Lung (tissue), 17 donors: ENCODE measurements at places on chromosomes 16 and 17. TPM values are rescaled to one million over a fixed set of nuclear protein-coding genes. Genes with fewer than 3 reads are reported as not detected.

- no peak for DNase-seq
These were observed 45.9 kb downstream of the JPH3 start for GRCh38 chr16:87648236-87648635.

The ZNF286A gene
- total RNA-seq: 10.9 TPM

The SOX8 gene
- total RNA-seq: 4.0 TPM

DNA sequence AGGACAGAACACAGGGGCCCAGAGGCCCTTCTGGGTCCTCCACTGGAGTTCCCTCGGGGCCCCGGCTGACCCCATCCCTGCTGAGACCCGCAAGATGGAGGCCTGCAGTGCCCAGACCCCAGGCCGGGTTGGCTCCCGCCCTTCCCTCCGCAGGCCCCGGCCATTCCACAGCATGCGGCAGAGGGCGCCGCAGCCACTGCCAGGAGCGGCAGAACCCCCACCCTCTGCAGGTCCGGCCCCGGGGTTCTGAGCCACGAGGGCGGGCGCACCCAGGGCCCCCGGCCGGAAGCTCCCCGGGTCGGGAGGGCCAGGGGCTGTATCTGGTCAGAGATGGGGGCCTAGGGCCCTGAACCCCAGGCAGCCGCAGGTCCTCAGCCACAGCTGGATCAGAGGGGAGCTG, 2.4 kb upstream of the PERCC1 start:
- no peak for DNase-seq

DNA sequence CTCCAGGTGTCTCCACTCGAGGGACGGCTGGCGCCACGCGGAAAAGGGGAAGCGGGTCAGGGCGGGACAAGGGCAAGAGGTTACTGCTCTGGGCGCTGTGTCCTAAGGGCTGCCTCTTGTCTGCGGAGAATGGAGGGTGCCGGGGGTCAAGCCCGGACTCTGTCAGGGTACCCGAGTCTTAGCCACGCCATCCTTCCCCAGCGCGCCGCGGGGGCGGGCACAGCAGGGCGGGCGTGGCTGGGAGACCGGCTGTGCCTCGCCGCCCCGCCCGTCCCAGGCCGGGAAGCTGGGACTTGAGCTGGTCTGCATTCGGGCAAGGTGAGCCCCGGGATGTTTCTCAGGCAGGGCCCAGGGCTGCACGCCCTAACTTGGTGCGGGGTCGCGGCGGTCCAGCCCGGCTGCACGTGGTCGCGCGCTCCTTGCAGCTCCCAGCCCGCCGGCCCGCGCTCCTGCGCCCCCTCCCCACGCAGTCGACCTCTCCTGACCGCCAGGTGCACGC, 6.2 kb upstream of the ACTG1 start:
- DNase-seq: no peak

The MLLT6 gene
- 70.1 TPM for total RNA-seq

The SLFN12 gene
- total RNA-seq: 12.4 TPM

The OTOA gene
- 0.18 TPM for total RNA-seq

- DNase-seq: no peak
These were observed 7.3 kb upstream of the CD7 start for GRCh38 chr17:82324566-82325285.

DNA sequence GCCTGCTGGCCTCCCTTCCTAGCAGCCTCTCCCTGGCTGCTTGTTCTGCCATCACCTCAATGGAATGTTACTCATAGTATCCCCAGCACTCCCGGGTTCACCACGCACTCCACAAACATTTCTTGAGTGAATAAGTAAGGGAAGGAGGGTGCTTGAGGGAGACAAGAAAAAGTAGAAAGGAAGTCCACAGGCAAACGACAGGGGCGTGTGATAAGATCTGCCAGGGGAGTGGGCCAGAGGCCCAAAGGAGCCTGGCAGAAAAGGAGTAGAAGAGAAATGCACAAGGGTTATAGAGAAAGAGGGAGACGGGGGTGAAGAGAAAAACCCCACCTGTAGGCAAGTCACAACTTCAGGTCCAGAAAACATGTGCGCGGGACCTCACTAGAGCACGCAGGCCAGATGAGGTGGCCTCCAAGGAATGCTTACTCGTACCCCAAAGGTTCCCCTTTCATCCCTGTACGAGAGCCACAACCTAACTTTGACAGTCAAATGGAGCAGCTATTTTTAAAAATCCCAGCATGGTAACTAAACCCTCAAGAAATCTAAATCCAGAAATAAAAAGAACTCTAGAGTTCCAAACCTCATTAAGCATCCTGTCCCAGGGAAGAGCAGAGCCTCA, 6.6 kb downstream of the ZDHHC7 start:
- peak; percentile 72 for DNase-seq

- no peak for DNase-seq
These were observed 299.6 kb upstream of the CCL2 start for GRCh38 chr17:33955461-33955860.

The TP53TG3B gene
- not detected for total RNA-seq

The TBC1D28 gene
- total RNA-seq: not detected

DNA sequence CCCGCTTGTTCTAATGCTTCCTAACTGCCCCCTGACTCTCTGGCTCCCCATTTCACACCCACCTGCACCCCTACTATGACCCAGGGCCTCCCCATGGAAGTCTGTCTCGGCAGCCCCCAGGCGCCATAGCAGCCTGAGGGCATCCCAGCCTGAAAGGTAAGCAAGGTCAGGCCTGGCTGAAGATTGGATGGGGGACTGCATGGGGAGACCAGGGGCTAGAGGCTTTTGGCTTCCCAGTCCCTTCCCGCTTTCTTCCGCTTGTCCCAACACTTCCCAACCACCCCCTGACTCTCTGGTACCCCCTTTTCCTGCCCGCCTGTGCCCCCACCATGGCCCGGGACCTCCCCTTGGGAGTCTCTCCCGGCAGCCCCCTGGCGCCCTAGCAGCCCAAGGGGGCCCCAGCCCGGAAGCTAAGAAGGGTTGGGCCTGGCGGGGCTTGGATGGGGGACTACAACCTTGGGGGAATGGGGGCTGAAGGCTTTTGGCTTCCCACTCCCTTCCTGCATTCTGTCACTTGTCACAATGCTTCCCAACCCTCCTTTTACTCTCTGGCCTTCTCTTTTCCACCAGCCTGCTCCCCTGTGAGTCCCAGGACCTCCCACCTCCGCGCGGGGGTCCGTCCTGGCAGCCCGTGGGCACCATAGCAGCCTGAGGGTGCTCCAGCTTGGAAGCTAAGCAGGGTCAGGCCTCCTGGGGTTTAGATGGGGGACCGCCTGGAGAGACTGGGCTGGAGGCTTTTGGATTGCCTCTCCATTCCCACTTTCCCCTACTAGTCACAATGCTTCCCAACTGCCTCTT, 2288.4 kb downstream of the TP53TG3F start:
- DNase-seq: no peak
